Hepatocyte (in vitro differentiated cells): ENCODE measurements at places on chromosomes 1 and 21.

GRCh38 chr1:200900877-200901276 is 6.2 kb downstream of the INAVA start:
- no peak for DNase-seq

DNA sequence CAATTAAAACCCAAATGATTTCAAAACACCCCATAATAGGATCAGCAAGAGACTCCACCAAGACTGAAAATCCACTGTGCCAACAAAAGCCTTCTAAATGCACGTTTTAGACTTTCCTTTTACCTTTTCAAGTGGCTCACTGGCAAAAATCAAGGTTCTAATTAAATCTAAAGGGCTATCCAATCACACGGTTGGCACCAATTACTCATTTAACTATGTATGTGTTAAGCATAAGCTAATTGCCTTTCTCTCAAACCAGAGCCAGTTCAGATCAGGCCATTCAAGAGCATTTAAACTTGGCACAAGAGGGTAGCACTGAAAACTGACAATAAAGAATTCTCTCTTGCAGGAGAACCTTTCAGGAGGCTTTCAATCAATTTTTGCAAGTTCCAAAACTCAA is 139.5 kb downstream of the RGS7 start:
- DNase-seq: no peak

GRCh38 chr1:10271869-10272268 is 61.5 kb downstream of the KIF1B start:
- no peak for DNase-seq

DNA sequence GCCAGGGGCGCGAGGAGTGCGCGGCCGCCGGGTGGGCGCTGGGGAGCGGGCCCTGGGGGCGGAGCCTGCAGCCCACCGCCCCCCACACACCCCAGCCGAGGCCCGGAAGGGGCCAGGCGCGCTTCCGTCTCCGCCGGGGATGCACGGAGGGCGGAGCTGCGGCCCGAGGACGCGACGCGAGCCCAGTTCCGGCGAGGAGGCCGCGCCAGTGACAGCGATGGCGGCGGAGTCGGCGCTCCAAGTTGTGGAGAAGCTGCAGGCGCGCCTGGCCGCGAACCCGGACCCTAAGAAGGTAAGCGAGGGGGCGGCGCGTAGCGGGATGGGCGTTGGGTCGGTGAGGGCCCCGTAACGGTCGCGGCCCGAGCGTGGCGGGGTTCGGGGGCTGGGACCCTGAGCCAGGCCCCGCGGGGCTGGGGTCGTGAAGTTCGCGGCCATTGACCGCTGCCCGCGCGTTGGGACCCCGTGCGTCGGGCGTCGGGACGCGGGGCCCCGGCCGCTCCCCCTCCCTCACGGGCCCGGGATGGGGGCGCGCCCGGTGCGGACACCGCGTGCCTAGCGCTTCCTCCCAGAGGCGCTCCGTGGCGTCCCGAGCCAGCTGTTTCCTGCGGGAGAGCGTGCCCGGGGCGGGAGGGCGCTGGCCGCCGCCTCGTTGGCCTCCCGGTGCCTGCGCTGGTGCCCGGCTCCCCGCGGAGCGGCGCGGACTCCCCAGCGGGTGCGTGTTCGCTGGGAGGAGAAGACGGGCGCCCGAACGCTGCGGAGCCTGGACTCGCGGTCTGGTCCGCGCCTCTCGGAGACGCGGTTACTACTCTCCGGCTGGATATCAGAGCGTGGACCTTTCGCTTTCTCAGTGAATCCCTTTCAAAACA is at the start of gene ELOA:
TSS of gene ELOA (plus strand) at position 185 of the 866 bp plus-strand sequence. CDS start at position 218, 33 bp downstream.
- DNase-seq: peak; percentile 88

GRCh38 chr1:188027613-188028012 is 1198.9 kb downstream of the PLA2G4A start:
- peak; percentile 24 for DNase-seq

DNA sequence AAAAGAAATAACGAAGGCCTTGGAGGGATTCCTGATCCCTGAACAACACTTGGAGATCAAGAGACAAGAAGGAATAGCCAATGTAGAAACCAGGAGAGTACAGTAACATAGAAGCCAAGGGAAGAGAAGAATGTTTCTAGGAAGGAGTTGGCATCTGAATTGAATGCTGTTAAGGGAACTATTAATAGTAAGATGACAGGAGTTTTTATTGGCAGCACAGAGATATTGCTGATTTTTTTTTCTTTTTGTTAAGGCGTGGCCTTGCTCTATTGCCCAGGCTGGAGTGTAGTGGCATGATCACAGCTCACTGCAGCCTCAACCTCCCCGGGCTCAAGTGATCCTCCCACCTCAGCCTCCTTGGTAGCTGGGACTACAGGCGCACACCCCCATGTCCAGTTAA is 9.6 kb upstream of the SFT2D2 start:
- DNase-seq: no peak

DNA sequence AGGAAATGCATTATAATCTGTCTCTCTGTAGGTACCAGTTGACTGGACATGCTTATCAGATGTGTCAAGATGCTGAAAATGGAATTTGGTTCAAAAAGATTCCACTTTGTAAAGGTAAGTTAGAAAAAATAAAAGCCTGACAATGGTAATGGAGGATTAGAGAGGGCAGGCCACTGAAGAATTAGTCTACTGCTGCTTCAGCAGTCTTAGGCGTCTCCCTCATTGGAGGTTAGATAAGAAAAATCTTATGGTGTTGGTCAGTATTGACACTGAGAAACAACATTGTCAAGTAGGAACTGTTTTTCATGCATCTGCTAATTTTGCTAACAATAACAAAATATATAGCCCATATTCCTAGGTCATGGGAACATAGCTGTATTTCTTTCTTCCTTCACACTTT is 20.1 kb downstream of the CR2 start:
- no peak for DNase-seq

DNA sequence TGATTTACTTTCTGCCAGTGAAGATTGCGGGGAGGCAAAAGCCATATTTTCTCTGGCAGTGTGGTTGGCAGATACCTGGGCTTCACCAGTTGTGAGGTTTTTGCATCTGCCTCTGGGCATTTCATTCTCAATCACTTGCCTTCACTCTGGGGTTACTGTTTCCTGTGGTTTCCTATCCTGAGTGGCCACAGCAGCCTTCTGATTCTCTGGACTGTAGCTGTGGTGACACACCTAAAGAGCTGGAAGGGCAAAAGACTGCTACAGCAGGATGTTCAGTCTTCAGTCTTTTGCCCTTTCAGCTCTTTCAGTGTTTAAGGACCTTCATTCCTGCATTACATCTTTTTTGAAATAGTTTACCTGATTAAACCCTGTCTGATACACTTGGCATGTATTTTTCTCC is 50.5 kb upstream of the GPR52 start:
- no peak for DNase-seq

GRCh38 chr1:201190624-201191051 is at the start of gene IGFN1:
Gene IGFN1 (plus strand): TSS chr1:201190824. CDS start chr1:201193294, 2,470 bp downstream.
- no peak for DNase-seq

GRCh38 chr1:31038360-31038759 is 27.2 kb downstream of the PUM1 start:
- DNase-seq: peak; percentile 13

- no peak for DNase-seq
Measured at GRCh38 chr1:205144046-205144720, 22.4 kb upstream of the RBBP5 start.

DNA sequence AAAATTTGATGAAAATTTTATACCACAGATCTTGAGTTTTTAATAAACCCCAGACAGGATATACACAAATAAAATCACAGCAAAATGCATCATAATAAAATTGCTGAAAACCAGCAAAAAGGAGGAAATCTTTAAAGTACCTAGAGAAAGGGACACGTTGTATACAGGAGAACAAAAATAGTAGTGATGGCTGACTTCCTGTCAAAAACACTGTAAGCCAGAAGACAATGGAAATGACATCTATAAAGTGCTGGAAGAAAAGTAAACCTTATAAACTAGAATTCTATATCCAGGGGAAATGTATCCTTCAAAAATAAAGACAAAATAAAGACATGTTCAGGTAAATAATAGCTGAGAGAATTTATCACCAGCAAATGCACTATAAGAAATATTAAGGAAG is 14.6 kb upstream of the PTGFRN start:
- DNase-seq: no peak

GRCh38 chr21:19731251-19731650 is 1267.0 kb upstream of the NCAM2 start:
- DNase-seq: no peak

DNA sequence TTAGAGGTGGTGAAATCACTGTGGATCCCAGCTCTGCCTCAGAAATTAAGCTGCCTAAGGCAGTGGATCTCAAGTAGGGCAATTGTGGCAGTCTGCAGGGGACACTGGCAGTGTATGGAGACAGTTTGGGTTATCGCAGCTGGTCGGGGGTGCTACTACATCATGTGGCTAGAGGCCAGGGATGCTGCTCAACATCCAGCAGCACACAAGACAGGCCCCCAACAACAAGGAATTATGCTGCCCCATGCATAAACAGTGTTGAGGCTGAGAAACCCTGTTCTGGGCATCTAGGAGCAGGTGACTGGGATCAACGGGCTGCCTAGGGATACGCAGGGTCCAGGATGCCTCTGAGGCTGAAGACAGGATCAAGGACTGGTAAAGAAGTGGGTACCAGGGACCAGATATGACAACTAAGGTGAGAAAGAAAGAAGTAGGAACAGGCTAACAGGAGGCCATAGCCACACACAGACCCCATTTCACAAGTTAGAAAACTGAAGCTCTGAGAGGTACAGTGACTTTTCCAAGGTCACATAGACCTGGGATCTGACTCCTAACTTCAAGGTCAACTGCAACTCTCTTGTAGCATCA is 8.7 kb downstream of the BATF3 start:
- DNase-seq: no peak

DNA sequence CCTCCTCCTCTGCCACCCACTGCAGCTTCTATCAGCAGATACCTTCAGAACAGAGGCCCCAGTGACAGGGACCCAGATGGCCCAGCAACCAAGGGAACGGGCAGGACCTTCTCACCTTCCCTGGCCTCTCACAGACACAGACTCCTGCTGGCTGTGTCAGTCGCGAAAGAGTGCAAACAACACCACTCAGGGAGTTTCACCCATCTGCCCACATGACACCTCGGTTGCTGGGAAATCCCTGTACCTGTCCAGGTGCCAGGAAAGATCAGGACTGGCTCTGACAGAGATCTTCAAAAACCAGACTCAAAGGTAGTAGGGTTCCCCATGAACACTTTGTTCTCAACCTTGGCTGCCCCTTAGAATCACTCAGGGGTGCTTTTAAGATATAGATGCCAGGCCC is 83.5 kb upstream of the HIVEP3 start:
- DNase-seq: no peak

GRCh38 chr1:66278260-66279021 is 255.5 kb upstream of the SGIP1 start:
- DNase-seq: no peak

DNA sequence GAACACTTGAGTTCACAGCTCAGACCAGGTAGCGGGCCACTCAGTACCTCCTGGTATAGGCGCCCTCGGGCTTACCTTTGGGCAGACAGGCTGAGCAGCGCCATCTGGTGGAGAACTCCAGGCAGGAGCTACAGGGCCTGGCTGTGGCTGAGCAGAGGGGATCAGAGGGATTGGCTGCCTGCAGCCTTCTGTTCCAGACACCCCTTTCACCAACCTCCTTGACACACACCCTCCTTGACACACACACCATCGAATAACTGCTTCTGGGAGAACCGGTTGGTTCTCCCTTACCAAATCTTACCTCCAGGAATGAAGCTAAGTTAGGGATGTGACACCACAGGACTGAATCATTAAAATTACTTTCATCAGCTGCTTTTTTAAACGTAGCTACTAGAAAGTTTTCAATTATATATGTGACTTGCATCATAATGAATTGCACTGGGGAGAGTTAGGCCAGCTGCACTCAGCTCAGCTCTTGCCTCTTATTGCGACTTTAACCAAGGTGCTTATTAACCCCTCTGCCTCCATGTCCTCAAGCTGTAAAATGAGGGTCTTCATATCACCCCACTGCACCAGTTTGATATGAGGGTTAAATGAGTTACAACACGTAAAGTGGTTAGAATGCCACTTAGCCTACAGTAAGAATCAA is 6.6 kb downstream of the LIN28A start:
- peak; percentile 88 for DNase-seq

- no peak for DNase-seq
Measured at GRCh38 chr1:157399343-157399983, 152.9 kb downstream of the FCRL5 start.
